ENCODE measurements at places on chromosomes 4 and X.

GRCh38 chrX:42565739-42566138 lies 212.2 kb downstream of the PPP1R2C start:
- no peak for DNase-seq

- DNase-seq, result no peak
These were observed 231.5 kb upstream of the AGTR2 start for GRCh38 chrX:115939070-115939469.

DNA sequence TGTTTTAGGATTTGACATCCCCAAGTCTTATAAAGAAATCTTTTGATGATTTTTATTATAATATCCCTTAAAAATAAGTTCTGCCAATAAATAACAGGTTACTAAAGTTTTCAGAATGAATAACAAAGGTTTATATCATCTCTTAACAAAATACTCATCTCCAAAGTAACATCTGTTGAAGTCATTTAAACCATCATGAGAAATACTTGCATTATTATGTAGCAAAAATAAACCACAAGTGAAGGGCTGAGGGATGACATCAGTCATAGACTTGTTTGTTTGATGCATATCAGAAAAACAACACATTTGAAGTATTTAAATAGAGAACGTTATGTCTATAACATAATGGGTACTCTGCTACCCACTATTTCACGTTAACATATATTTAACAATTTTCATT lies 114.9 kb downstream of the SPOCK3 start:
- no peak for DNase-seq

DNA sequence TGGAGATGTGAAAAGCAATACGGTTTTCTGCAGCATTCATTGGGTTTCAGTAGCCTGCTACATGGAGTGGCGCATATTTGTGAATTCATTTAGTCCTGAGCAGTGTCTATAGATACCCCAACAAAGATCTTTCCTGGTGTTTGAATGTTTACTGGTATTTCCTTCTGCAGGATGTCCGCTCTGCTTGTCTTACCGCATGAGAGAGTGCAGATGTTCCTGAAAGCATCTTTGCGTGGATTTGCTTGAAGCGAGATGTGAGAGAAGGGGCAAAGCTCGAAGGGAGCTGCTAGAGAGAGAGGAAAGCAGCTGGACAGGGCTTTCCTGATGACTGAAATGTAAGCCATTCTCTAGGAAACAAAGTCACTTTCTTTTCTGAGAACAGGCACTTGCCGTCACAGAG lies 40.9 kb upstream of the GYPA start:
- DNase-seq, result no peak

- no peak for DNase-seq
These were observed 123.2 kb downstream of the PABPC4L start for GRCh38 chr4:134078230-134078914.

- DNase-seq, result no peak
These were observed 387.0 kb downstream of the BCOR start for GRCh38 chrX:39710776-39711175.

DNA sequence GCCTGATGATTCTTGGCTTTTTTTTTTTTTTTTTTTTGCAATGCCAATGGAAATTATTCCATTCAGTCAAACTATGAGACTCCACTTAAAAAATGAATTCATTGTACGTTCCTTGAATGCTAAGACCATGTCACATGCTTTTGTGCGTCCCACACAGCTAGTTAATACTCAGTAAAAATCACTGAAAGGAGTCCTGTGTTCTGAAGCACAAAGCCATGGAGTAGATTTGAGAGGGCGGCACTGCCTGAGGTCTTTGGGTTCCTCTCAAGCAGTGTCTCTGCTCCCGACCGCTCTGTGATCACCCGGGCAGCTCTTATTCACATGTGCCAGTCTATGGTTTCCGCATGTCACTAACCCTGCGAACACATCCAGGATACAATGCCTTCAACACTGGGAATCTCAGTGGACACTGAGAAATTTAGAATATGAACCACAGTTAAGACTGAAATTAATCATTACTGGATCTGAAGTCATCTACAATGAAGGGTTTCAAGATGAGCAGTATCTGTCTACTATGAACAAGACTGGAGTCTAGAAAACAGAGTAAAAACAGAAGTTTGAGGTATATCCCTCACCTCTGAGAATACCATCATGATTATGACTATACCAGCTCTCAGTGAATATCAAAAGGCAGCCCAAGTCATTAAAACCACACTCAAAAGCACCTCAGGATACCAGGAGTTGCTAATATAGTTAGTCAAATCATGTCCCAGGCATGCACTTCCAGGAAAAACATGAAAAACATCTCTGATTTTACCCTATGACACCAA lies 193.0 kb downstream of the MGST2 start:
- no peak for DNase-seq

- peak; percentile 6 for DNase-seq
These were observed 14.9 kb upstream of the PORCN start for GRCh38 chrX:48493890-48494364.

GRCh38 chr4:99827454-99827853 lies 10.8 kb downstream of the DAPP1 start:
- no peak for DNase-seq

- no peak for DNase-seq
These were observed 191.7 kb upstream of the RASGEF1B start for GRCh38 chr4:81663368-81663767.

- DNase-seq, result no peak
These were observed 139.1 kb downstream of the KDR start for GRCh38 chr4:54986095-54986846.

DNA sequence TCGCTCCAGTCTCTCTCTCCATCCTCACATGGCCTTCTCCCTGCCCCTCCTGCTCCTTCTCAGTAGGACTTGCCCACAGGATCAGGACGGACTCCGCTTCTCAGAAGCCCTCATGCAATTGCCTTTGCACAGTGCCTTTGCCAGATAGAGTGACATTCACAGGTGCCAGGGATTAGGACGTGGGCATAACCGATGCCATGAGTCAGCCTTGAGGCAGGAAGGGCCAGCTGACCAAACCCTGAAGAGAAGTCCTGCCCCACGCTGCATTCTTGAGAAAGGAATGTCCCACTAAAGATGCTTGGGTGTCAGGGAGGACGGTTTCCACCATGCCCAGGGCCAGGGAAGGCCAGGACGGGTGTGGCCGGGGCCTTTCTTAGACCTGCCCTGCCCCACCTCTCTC lies 6.6 kb upstream of the GRPEL1 start:
- DNase-seq, result no peak

DNA sequence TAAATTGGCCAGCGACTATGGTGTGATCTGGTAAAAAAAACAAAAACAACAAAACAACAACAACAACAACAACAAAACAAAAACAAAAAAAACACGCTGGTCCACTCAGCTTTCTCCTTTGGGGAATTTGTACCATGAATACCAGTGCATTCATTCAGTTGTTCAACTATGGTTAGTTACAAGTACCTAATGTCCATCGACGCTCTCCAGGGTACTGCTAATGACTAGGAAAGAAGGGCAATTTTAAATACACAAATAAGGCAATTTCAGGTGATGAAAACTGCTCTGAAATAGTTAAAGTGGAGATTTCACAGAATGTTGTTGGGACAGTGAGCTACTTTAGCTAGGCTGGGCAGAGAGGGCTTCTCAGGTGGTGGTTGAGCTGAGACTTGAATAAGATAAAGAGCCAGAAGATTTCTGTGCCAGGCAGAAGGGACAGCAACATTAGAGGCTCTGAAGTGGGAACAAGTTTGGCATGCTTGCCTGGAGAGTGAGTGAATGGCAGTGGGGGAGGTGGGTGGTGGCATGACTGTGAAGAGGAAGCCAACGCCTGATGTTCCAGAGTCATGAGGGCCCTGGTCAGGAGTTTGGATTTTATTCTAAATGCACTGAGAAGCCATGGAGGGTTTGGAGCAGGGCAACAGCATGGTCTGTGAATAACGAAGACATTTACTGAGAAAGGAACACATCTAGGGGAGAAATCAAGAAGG lies 45.9 kb upstream of the PGRMC2 start:
- no peak for DNase-seq

GRCh38 chr4:94934864-94935263 lies 177.1 kb downstream of the BMPR1B start:
- DNase-seq, result no peak

- no peak for DNase-seq
These were observed 79.5 kb upstream of the SLIT2 start for GRCh38 chr4:20172070-20172760.

DNA sequence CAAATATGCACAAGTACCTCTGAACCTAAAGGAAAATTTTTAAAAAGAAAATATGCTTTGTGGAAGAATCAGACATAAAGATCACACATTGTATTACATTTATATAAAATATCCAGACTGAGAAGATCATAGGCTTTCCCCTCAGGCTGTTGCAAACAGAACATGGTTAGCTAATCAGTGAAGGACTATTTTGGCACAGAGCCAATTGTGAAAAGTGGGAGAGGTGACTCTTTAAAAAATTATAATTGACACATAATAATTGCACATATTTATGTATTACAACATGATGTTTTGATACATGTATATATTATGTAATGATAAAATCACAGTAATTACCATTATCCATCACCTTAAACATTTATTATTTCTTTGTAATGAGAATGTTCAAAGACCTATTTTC lies 44.1 kb upstream of the FOXR2 start:
- DNase-seq, result no peak

DNA sequence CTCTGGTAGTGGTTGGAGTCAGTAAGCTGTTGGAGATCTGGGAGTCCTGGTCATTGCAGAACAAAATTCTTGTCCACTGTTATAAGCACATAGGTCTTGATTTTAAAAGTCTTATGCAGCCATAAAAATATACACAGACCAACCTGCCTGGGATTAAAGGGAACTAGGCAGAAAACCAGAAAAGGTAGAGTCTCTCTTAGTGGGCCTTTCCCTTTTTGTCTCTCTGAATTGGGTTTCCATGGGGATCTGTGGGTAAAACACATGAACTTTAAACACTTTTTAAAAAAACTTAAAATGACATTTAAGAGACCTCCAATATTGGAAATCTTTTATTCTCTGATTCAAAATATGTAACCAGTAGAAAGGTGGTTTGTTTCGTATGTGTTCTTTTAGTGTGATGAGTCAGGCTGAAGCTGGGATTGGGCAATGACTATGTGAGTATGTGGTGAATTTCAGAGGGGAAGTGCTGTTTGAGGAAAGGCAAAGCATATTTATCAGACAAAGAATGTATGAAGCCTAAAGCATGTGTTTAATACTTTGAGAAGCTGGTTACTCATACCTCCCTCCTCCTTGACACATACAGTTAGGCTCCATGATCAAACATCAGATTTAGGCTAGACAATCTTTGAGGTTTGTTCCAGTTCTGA lies 29.6 kb downstream of the SLC16A2 start:
- DNase-seq, result no peak

GRCh38 chr4:110002326-110002725 lies 89.6 kb downstream of the EGF start:
- no peak for DNase-seq

DNA sequence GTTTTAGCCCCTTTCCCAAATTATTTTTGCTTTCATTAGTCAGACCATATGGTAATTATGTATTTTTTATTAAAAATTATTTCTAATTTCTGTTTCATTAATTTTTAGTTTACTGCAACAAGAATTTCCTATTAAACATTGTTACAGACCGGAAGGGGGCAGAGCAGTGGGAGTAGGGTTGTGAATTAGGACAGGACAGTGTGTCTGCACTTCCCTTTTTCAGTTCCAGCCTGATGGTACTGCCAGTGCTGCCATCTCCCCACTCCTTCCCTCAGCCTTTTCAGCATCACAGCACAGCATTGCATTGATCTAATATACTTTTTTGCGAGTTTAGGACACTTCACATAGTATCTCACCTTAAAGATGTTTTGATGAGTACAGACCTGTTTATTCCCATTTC lies 76.5 kb downstream of the STIM2 start:
- DNase-seq, result no peak

DNA sequence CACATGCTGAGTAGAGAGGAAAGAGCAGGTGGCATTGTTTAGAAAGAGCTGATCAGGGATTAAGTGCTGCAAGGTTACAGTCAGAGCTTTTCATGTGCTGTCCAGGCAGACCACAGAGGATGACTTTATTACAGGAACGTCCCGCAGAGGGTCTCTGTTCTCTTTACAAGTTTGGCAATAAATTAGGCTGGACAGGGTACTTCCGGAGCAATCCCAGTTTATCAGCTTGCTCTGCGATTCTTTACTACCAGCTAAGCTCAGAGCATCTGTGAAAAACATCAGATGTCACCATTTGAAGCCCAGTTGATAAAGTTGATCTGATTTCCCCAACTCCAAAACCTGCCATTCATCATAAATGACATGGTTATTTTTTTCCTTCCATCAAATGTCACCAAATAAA lies 633.1 kb downstream of the NLGN4X start:
- no peak for DNase-seq

DNA sequence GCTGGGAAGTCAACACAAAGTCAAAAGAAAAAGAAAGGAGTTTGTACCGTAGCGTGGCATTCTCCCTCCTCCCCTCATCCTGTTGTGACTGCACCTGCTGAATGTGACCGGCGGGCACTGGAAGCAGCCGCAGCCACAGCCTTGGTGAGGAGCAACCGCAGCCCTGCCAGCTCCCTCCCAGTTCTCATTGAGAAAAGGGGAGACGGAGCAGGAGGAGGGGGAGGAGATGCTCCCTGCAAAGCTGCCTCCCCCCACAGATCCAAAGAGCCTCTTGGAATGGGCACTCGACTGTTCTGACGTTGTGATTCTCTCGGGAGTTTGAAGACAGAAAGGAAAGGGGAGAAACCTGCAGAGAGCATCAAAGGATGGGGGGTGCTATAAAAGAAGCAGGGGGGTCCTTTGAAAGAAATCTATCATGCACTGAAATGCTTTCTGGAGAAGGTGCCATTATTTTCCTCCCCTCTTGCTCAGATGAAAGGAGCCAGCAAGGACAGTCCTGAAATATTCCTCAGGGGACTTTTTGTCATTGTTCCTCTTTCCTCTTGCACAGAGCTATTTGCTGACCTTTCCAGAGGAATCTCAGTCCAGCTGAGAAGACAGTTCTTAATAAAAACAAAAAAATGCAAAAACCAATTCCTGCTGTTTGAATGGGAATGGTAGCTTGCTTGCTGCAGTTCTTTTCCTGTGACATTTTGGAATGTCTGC lies 429.7 kb downstream of the MAPK10 start:
- DNase-seq, result no peak

DNA sequence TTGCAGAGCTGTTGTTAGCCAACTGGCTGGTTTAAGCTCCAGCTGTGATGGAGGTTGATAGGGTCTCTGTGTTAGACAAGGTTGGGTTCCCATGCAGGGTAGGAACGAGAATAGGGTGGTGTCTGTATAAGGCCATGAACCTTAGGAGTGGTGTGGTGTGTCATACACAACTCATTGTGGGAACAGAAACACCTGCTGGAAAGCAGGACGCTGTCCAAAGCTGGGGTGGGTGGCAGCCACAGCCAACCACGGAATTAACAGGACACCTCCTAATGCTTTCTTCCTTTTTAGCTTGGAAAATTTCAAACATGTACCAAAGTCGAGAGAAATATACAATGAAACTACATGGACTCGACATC lies 94.4 kb downstream of the ARHGAP10 start:
- DNase-seq, result no peak

All from NCI-H446 (cell line).